ENCODE measurements at places on chromosomes 11 and 22.

GRCh38 chr11:26244207-26244606 is 87.7 kb upstream of the ANO3 start:
- DNase-seq = no peak

DNA sequence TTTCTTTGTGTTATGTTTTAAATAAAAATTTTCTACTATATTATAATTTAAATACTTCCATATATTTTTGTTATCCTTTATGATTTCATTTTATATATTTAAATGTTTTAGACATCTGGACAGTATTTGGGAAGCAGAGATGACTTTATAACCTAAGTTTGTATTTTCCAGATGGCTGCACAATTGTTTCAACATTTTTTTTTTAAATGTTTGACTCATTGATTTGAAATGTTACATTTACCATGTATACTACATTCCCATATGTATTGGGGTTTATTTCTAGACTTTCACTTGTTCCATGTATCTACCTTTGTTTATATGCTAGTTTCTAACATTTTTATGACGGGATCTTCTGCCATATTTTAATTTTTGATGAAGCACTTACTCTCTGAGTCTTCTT is 766.5 kb downstream of the METTL15 start:
- DNase-seq = no peak

DNA sequence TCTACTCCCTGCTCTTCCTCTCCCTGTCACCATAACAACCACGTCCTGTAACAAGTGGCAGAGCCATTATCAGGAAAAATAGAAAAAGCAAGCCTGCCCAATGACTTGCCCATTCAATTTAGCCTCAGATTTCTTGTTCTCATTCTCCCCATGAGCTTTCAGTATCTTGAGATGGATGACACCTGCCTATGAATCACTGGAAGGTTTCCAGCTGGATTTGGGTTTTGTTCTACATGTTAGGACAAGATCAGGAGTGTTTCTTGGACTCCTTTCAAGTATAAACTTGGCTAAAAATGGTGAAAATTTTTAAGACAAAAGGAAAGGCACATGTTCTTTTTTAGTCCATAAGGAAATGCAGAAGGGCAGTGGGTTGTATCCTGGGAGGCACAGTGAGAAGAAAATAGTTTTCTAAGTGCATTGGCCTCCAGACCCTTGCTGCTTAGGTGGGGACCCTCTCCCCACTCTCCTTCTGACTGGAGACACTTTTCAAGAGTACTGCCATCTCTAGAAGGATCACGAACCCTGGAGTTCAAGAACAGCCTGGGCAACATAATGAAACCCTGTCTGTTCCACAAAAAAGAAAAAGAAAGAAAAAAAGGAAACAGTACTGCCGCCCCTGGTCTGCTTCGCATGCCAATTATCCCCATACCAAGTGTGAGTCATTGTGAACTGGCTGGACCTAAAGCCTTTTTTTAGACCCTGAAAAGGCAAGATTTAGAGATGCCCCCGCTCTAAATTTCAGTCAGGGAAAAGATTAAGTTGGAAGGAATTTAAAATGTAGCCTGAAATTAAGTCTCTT is 51.0 kb downstream of the MTNR1B start:
- DNase-seq = no peak

DNA sequence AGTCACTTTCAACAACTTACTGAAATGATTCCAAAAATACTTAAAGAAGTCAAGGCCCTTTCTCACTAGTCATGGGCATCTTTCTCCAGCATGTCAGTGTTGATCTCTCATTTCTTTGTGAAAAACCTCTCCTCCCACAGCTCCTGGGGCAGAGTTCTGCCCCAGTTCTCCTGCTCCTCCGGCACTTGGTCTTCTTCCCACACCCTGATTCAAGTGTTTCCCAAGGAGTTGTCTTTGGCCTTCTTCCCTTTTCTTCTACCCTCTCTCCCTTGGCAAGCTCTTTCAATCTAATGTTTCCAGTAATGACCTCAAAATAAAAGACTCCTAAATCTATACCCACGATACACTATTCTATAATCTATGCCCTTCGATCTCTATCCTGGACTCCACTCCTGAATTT is 42.1 kb upstream of the CCDC34 start:
- DNase-seq = no peak

All from NCI-H1092 (cell line).